Testis (tissue), 5 donors: ENCODE measurements at places on chromosomes 2 and 18.

GRCh38 chr2:38444247-38444646 lies 67.2 kb upstream of the ATL2 start:
- H3K36me3 ChIP-seq = no peaks in the 10 kb centered on the region
- H3K4me3 ChIP-seq = no peak overlapping the region
- H3K27me3 ChIP-seq = no peaks in the 10 kb centered on the region
- DNase-seq = no peak
- no peak overlapping the region for H3K27ac ChIP-seq

DNA sequence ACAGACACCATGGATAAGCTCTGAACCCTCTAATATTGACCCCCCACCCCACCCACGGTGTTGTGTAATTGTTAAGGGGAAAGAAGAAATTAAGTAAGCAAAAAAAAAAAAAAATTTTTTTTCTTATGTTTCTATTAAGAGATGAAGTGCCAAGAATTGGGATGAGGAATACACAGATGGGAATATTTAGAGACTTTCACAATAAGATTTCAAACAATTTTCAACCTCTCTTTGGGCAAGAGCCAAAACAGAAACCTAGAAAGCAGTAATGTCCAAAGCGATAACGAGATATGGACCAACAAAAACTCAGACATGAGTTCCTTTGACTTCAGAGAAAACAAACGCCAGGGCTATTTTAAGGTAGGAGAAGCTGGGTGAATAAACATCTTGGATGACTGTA lies 14.4 kb downstream of the PIEZO2 start:
- H3K27me3 ChIP-seq = no peaks in the 10 kb centered on the region
- no peak overlapping the region for H3K27ac ChIP-seq
- no peak overlapping the region for H3K4me3 ChIP-seq
- no peaks in the 10 kb centered on the region for H3K4me1 ChIP-seq
- no peaks in the 10 kb centered on the region for H3K36me3 ChIP-seq

GRCh38 chr2:196563876-196564275 lies 75.6 kb upstream of the CCDC150 start:
- H3K27ac ChIP-seq = no peak overlapping the region
- H3K4me3 ChIP-seq = no peak overlapping the region
- no peaks in the 10 kb centered on the region for H3K27me3 ChIP-seq
- no peaks in the 10 kb centered on the region for H3K4me1 ChIP-seq

DNA sequence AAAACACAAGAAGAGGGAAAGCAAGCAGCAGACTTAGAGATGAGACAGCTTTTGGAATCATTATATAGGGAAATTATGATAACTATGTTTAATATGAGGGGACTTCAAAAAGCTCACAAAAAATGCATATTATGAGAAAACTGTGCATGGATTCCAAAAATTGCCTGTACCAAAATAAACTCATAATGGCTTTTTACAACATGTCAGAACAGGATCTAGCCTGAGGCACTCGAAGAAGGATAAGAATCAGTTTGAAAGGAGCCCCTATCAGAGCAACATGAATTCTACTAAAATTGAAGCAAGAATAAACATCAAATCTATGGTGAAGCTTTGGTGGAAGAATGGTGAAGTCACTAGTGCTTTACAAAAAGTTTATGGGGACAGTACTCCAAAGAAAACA lies 187.4 kb downstream of the RDH14 start:
- H3K27me3 ChIP-seq = no peaks in the 10 kb centered on the region
- no peaks in the 10 kb centered on the region for H3K4me1 ChIP-seq

GRCh38 chr2:134299334-134299733 lies 45.5 kb downstream of the MGAT5 start:
- H3K4me3 ChIP-seq = no peak overlapping the region
- H3K36me3 ChIP-seq = no peaks in the 10 kb centered on the region
- no peaks in the 10 kb centered on the region for H3K4me1 ChIP-seq

GRCh38 chr2:205520311-205520710 lies 162.0 kb upstream of the NRP2 start:
- no peak for DNase-seq
- H3K4me1 ChIP-seq = no peaks in the 10 kb centered on the region
- H3K36me3 ChIP-seq = no peaks in the 10 kb centered on the region
- H3K27me3 ChIP-seq = no peaks in the 10 kb centered on the region

DNA sequence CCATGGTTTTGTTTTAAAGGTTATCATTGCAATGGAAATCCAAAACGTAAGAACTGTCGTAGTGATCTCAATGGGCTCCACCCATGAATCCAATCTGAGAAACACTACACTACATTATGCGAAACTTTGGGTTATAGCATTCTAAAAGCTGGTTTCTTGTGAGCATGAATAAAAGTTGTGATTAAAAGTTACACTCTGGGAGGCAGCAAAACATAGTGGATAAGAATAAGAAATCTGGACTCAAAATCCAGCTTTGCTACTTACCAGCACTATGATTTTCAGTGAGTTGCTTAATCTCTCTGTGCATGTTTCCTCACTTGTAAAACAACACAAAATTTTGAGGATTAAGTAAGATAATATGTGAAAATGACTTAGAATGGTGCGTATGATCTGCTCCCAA lies 25.7 kb upstream of the THOC1 start:
- no peaks in the 10 kb centered on the region for H3K4me1 ChIP-seq
- no peak for DNase-seq
- H3K36me3 ChIP-seq = no peaks in the 10 kb centered on the region

- no peak overlapping the region for H3K27ac ChIP-seq
- DNase-seq = no peak
- H3K27me3 ChIP-seq = no peaks in the 10 kb centered on the region
- H3K4me3 ChIP-seq = no peak overlapping the region
- H3K4me1 ChIP-seq = no peaks in the 10 kb centered on the region
Measured at GRCh38 chr2:66689456-66690051, 254.6 kb downstream of the MEIS1 start.

DNA sequence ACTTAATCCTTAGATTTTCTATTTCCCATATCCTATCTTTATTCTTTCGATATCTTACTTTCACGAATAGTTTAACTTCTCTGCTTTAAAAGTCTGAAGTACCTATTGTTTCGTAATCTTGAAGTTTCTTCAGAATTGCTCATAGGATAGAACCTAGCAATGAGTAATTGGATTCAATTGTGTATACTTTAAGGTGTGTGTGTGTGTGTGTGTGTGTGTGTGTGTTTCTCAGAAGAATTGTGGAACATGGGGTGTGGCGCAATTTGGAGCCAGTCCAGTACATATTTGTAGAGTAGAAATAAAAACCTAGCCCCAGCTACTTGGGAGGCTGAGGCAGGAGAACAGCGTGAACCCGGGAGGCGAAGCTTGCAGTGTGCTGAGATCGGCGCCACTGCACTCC lies 897.6 kb downstream of the BCL11A start:
- H3K27ac ChIP-seq = no peak overlapping the region
- DNase-seq = no peak
- no peaks in the 10 kb centered on the region for H3K36me3 ChIP-seq
- no peaks in the 10 kb centered on the region for H3K27me3 ChIP-seq
- H3K4me1 ChIP-seq = no peaks in the 10 kb centered on the region

- DNase-seq = peak; percentile 80
- H3K4me1 ChIP-seq = peaks cover 22% of the 10 kb centered on the region
- H3K4me3 ChIP-seq = no peak overlapping the region
- H3K27ac ChIP-seq = no peak overlapping the region
- no peaks in the 10 kb centered on the region for H3K36me3 ChIP-seq
Measured at GRCh38 chr2:127707890-127708648, 6.8 kb downstream of the SFT2D3 start.

DNA sequence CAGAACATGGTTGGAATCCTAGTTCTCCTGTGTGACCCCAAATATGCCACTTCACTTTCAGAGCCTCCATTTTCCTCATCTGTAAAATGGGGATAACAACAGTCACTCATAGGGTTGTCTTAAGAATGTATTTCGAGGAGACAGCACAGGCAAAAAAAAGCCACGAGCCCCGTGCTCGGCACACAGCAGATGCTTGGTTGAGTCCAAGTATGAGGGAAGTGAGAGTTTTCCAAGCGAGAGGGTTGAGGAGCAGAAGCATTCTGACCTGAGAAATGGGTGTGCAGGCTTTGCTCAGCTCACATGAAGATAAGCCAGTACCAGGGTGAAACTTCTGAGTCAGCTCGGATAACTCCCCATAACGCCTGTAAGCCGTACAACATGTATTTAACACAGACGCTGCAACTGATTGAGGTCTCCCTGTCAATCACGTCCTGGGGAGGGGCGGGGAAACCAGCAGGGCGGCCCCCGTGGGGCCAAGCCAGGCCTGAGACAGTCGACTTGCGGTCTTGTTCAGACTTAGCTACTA lies 23.0 kb upstream of the ODC1 start:
- H3K4me3 ChIP-seq = no peak overlapping the region
- no peaks in the 10 kb centered on the region for H3K36me3 ChIP-seq
- H3K27ac ChIP-seq = no peak overlapping the region
- H3K4me1 ChIP-seq = no peaks in the 10 kb centered on the region
- DNase-seq = no peak

- peak overlapping the region; percentile 31 for H3K27ac ChIP-seq
- H3K36me3 ChIP-seq = no peaks in the 10 kb centered on the region
- peaks cover 23% of the 10 kb centered on the region for H3K4me1 ChIP-seq
- H3K4me3 ChIP-seq = no peak overlapping the region
- DNase-seq = peak; percentile 52
Measured at GRCh38 chr2:72757177-72757775, 68.6 kb downstream of the EXOC6B start.

DNA sequence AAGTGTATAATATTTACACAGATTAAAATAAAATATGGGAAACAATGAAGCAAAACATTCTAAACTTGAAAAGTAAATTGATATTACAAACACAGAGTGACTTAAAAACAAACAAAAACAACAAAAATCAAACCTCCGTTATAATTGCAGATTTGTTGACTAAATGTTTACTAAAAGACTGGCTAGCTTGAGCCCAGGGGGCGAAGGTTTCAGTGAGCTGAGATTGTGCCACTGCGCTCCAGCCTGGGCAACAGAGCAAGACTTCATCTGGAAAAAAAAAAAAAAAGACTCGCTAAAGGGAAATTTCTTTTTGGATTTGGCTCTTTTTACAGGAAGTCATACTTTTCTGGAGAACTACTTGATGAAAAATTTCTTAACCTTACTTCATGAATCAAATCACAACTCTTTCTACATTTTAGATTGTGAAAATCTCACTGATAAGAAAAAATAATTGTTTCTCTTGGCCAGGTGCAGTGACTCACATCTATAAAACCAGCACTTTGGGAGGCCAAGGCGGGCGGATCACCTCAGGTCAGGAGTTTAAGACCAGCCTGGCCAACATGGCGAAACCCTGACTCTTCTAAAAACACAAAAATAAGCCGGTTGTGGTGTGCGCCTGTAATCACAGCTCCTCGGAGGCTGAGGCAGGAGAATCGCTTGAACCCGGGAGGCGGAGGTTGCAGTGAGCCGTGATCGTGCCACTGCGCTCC lies 9.7 kb downstream of the TFPI start:
- H3K36me3 ChIP-seq = no peaks in the 10 kb centered on the region
- H3K27ac ChIP-seq = no peak overlapping the region
- DNase-seq = no peak
- H3K4me3 ChIP-seq = no peak overlapping the region
- no peaks in the 10 kb centered on the region for H3K27me3 ChIP-seq

GRCh38 chr2:232418466-232419244 lies 12.0 kb downstream of the ALPG start:
- no peak for DNase-seq
- H3K36me3 ChIP-seq = no peaks in the 10 kb centered on the region
- no peak overlapping the region for H3K27ac ChIP-seq
- H3K27me3 ChIP-seq = no peaks in the 10 kb centered on the region
- H3K4me3 ChIP-seq = peak overlapping the region; percentile 29

DNA sequence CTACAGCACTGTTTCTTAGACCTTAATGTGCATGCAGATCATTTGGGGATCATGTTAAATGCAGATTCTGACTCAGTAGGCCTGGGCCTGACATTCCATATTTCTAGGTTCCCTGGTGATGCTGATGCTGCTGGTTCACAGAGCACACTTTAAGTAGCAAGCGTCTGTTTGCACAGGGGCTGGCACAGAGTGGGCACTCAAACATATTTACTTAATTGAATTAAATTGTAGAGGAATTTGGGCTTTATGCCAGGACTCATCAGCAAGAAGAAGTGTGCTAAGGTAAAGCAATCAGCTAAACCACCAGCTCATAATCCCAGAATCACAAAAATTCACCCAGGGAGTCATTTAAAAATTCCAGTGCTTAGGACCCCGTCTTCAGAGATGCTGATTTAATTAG lies 25.1 kb upstream of the INPP4A start:
- DNase-seq = no peak
- no peaks in the 10 kb centered on the region for H3K36me3 ChIP-seq
- no peaks in the 10 kb centered on the region for H3K27me3 ChIP-seq
- H3K4me3 ChIP-seq = no peak overlapping the region
- H3K27ac ChIP-seq = no peak overlapping the region

DNA sequence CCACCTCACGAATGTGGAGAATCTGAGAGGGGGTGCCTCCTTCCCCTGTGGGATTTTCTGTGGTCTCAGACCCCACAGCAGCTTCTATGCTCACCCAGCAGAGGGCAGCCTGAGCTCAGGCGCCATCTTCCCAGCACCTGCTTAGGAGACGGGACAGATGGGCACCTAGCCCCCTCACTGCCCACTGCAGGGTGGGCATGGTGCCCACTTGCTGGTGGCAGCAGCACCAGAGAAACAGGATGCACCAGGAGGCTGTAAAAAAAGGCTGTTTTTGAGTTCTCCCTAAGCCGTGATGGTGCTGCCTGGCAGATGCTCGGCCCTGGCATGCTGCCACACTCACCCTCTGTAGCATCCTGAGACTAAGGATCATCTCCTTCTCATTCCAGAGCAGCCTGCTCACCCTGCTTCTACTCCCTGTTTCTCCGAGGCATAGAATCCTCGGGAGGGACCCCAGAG lies 19.1 kb upstream of the SLC20A1 start:
- H3K4me1 ChIP-seq = peaks cover 5% of the 10 kb centered on the region
- no peak overlapping the region for H3K4me3 ChIP-seq

DNA sequence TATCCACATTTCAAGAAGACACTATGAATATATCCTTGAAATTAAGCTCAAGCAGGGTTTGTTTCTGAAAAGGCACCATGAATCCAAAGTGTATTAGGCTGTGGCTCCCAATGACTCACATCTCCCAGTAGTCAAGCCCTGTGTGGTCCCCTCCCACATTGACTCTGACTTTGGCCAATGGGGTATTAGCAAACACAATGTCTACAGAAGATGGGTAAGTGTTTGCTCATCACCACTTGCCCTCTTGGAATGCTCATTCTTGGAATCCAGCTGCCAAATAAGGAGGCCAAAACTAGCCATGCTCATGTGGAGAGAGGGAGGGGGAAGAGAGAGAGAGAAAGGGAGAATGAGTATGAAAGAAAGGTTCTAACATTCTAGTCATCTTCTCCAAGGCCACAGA lies 490.0 kb downstream of the TXNL1 start:
- H3K27ac ChIP-seq = no peak overlapping the region
- no peaks in the 10 kb centered on the region for H3K4me1 ChIP-seq
- H3K4me3 ChIP-seq = no peak overlapping the region
- no peaks in the 10 kb centered on the region for H3K36me3 ChIP-seq
- no peak for DNase-seq

- H3K36me3 ChIP-seq = no peaks in the 10 kb centered on the region
- H3K4me3 ChIP-seq = no peak overlapping the region
- no peak for DNase-seq
- H3K4me1 ChIP-seq = peaks cover 30% of the 10 kb centered on the region
- no peak overlapping the region for H3K27ac ChIP-seq
- H3K27me3 ChIP-seq = no peaks in the 10 kb centered on the region
Measured at GRCh38 chr2:126659562-126660467, 3.9 kb downstream of the GYPC start.

GRCh38 chr18:46226461-46226860 lies 122.3 kb downstream of the HAUS1 start:
- no peak overlapping the region for H3K27ac ChIP-seq
- no peak for DNase-seq
- no peaks in the 10 kb centered on the region for H3K27me3 ChIP-seq
- peaks cover 7% of the 10 kb centered on the region for H3K4me1 ChIP-seq
- no peaks in the 10 kb centered on the region for H3K36me3 ChIP-seq
